Smooth muscle cell of the brain vasculature (primary cell): ENCODE measurements at places on chromosomes 16 and 17.
A peak's percentile ranks its signal among the peaks of the same experiment; 100 is the strongest.

- no peak for DNase-seq
Measured at GRCh38 chr17:8147805-8148404, 4.3 kb downstream of the PER1 start.

GRCh38 chr17:76545918-76546555, 6.2 kb downstream of the PRCD start:
- no peak for DNase-seq

DNA sequence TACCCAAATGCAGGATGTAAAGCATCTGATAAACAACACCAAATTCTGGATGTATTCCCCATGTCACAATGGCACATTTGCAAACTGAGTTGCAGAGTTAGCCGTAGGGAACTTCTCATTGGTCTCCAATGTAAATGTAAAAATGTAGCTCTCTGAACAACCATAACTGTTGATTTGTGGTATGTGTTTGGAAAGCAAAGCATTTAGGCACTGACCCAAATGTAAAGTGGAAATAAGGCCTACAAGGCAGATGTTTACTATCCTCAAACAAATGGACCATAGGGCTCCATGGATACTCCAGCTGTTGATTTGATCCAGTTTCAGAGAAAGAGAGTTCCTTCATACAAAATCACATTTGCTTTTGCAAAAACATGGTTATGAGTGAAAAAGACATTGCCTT, 223.0 kb upstream of the ELAC2 start:
- no peak for DNase-seq

DNA sequence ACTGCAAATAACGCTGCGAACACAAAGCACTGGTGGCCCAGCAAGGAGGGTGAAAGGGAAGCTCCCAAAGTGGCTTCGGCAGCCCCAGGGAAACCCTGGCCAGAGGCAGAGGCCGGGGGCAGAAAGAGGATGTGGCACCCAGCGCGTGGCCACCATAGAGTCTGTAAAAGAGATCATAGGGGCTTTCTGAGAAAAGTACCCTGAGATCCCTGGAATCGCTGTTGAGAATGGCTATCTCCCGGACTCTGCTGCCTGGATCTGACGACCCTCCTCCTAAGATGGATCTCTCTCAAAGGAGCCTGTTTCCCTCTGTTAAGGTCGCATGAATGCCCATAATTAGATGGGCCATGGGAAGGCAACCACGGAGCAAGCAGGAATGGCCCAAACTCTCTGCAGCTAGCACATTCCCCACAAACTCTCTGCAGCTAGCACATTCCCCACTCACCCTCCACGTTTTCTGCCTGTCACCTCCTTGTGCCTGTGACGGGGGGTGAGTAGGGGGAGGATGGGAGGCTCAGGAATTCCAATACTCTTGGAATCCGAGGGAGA, 364.4 kb downstream of the XYLT1 start:
- no peak for DNase-seq

- peak; percentile 57 for DNase-seq
Measured at GRCh38 chr16:89216315-89217137, 977 bp upstream of the ZNF778 start.

DNA sequence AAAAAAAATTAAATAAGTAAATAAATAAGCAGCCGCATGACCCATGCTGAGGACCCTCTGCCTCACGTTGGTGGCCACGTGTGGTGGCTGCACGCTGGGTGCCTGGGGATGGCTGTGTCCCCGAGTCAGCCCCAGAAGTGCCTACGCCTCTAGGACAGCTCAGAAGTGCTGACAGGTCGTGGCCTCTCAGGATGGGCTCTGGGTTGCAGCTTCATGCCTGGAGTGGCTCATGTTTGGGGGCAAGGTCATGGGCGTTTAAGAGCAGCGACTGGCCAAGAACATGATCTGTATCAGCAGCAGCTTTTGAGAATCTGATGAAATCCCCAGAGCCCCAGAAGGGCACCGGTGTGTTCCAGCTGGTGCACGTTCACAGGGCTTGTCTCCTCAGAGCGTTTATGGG, 26.8 kb upstream of the CAPN15 start:
- DNase-seq, result no peak
